ENCODE measurements at places on chromosomes 2 and 18.
A peak's percentile ranks its signal among the peaks of the same experiment; 100 is the strongest.

GRCh38 chr2:6139916-6140315 is 447.7 kb downstream of the SOX11 start:
- DNase-seq: no peak

DNA sequence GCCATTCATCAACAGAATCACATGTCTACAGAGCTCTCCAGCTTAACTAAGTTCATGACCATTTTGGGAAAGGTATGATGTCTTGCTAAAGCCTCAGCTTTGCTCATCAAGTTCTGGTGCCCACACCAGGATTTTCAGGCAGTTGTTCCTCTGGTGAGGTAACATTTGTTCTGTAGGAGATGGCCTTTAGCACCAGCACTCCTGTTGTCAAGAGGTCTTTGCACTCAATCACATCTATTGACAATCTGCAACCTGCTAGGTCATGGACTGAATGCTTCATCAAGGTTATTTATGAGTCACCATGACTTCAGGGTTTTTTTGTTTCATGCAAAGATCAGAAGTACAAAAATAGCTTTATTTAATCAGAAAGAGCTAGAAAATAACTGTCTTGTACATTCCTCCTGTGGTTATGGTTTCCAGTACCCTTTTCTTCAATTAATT is 36.6 kb upstream of the VIT start:
- DNase-seq: peak; percentile 9

- no peak for DNase-seq
These were observed 15.5 kb downstream of the LAMA1 start for GRCh38 chr18:7102131-7102530.

DNA sequence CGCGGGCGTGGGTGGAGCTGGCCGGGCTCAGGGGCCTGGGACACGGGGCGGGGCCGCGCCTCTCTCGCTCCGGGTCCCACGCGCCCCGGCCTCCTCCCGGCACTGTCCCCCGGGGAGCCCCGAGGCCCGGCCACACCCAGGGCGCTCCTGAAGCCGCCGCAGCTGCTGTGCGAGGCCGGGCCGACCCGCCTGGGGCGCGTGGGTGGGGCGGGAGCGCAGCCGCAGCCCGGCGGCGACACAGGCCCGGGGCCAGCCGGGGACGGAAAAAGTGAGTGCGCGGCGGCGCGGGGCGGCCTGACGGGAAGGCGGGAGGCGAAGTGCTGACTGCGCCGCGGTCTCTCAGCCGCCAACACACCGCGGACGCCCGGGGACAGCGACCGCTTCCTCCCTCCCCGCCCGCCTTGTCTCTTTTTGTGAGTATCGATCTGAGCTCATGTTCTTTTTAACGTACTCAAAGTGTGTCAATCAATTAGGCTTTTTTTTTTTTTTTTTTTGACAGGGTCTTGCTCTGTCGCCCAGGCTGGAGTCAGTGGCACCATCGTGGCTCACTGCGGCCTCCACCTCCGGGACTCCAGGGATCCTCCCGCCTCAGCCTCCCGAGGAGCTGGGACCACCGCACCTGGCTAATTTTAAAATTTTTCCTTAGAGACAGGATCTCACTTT is 14.5 kb downstream of the PDCD1 start:
- peak; percentile 79 for DNase-seq

DNA sequence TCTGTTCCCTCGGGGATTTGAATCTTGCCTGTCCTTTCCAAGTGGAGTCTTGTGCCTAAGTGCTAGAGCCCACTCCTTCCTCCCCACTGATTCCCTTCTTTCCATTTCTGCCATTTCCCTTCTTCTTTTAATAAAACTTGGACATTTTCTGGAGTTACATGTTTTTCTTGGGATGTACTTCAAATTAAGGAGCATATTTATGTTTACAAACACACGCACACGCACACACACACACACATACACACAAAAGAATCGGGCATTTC is 154.2 kb downstream of the TGIF1 start:
- DNase-seq: no peak

- DNase-seq: peak; percentile 1
These were observed 25.3 kb downstream of the FSHR start for GRCh38 chr2:49129034-49129433.

- no peak for DNase-seq
These were observed 4.2 kb downstream of the ADCY3 start for GRCh38 chr2:24915796-24916195.

DNA sequence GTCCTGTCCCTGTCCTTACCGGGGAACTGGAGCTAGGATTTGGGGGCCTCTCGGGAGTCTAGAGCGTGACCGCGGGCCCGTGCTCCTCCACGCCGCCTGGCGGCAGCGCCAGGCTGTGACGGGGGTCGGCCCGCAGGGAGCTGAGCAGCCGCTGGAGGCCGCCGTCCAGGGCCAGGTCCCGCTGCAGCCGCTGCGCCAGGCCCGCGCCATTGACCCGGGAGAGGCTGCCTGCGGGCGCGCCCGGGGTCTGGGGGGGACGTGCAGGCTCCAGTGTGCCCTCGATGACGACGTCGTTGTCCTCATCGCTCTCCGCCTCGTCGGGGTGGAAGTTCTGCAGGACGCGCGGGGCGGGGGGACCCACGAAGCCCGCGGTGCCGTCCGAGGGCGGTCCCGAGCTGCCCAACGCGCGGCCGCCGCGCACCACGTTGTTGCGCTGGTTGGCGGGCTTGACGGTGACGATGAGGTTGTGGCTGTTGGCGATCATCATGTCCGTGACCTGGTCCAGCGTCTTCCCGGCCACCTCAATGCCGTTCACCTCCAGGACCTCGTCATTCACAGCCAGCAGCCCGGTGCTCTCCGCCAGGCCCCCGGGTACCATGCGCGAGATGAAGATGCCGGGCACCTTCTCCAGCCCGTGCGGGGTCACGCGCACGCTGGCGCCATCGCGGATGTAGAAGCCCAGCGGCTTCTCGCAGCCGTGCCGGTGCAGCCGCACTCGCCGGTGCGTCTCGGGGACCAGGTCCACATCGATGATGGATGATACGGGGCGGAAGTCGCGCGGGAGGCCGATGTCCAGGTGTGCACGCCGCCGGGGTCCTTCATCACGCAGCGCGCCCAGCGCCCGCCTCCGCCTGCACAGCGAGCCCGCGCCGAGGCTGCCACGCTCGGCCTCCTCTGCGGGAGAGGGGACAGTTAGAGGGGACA is 50.9 kb downstream of the ADNP2 start:
- DNase-seq: peak; percentile 12

GRCh38 chr18:24770311-24771024 is 310.0 kb downstream of the HRH4 start:
- DNase-seq: no peak

- DNase-seq: peak; percentile 2
These were observed 2.6 kb downstream of the UGT1A10 start for GRCh38 chr2:233638836-233639235.

DNA sequence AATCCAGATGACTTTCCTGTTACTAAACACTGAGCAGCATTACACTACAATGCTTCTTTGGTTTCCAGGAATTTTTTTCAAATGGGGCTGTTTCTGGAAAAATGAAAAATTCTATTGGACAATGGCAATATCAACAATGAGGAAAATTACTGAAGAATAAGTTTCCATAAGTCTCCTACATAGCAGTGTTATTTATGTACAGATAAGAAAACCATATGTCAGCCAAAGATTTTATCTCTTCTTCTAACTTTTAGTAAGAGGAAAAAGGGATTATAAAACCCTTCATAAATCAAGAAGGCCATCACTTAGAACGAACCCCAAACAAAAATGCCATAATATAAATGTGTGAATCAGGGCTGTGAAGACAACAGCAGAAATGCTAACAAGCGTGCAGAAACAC is 31.6 kb upstream of the NOSTRIN start:
- DNase-seq: no peak

DNA sequence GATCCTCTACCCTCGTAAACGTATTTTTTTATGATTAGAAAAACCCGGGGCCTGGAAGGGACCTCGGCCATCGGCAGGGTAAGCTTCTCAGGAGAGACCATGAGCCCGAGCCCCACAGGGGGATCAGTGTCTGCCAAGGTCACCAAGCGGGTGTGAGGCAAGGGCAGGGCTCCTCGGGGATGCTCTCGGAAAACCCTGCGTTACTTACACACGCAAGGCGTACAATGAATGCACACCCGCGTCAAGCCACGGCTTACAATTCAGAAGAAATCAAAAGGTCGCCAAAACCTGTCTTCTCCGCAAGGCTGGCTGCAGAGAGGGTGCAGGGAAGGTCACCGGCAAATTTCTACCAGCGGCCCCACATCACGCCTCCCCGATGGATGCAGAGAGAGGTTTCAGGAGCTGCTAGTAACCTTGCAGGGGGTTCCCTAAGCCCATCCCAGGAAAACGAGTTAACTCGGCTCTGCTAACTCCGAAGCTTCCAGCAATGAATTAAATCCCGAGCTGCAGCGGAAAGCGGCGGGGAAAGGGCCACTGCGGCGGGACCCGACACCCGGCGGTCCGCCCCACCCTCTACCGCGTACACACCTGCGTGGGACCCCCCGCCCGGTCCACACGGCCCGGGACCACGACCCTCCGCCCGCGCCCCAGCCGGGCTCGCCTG is 638 bp downstream of the ST3GAL5 start:
- peak; percentile 11 for DNase-seq

GRCh38 chr18:3706279-3707097 is 256.5 kb downstream of the TGIF1 start:
- no peak for DNase-seq

- no peak for DNase-seq
These were observed 136.7 kb upstream of the SATB2 start for GRCh38 chr2:199594443-199594842.

DNA sequence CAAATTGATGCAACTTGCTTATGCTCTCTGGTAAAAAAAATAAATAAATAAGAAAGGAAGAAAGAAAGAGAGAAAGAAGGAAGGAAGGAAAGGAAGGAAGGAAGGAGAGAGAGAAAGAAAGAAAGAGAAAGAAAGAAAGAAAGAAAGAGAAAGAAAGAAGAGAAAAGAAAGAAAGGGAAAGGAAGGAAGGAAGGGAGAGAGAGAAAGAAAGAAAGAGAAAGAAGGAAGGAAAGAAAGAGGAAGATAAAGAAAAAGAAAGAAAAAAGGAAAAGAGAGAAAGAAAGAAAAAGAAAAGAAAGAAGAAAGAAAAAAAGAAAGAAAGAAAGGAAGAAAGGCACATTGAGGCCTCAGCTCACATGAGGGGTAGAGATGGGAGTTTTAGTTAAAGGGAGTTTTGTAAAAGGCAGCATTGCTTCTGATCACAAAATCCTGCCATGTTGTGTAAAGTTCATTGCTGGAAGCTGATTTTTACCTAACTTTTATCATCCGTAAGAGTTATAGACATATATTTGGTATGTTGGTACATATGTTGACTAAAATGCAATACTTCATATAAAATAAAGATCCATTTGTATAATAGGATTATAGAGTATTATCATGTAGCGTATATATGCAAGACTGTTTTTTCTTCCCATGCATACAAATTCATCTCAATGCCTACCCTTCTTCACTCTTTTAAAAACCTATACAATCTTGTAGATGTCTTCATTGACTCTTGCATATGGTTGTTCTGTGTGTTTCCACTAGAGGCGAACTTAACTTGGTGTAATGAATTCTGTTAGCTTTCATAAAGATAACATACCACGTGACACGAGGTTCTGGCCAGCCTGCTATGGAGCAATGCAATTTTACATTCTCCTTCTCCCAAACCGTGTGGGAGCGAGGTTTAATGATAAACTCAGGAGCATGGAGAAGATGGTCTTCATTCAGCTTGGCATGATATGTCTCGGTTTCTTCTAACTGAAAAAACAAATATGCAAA is 32.8 kb downstream of the MYOM1 start:
- DNase-seq: no peak

- DNase-seq: no peak
These were observed 34.8 kb downstream of the PTPRM start for GRCh38 chr18:7601936-7602335.

DNA sequence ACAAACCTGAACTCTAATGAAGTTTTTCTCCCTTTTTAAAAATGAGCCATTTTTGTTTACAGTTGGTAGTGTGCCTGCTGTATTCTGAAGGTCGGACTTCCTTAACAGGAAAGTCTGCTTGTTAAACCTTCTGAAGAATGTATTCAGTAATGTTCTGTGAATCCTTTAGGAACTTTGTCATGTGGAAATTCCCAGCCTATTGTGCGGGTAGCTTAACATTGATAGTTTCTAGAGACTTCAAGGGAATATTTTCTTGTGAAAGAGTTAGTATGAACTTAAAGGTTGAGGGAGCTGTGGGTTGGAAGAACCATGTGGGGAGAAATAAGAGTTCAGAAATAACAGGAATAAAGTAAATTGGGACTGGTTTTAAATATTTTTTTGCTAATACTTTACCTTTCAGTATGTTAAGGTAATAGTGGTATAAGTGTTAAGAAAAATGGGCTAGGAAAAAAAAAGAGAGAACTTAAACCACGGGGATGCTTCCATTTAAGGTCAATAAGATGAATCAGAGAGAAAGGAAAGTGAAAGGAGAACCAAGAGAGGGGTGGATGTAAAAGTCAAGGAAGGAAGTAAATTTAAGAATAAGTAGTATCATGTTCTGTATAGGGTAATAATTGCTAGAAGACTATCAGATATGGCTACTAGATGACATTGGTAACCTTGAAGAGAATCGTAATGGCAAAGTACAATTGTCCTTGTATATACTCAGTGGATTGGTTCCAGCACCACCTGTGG is 90.5 kb downstream of the PMS1 start:
- peak; percentile 18 for DNase-seq

GRCh38 chr2:201320701-201321100 is 36.4 kb downstream of the FLACC1 start:
- no peak for DNase-seq

DNA sequence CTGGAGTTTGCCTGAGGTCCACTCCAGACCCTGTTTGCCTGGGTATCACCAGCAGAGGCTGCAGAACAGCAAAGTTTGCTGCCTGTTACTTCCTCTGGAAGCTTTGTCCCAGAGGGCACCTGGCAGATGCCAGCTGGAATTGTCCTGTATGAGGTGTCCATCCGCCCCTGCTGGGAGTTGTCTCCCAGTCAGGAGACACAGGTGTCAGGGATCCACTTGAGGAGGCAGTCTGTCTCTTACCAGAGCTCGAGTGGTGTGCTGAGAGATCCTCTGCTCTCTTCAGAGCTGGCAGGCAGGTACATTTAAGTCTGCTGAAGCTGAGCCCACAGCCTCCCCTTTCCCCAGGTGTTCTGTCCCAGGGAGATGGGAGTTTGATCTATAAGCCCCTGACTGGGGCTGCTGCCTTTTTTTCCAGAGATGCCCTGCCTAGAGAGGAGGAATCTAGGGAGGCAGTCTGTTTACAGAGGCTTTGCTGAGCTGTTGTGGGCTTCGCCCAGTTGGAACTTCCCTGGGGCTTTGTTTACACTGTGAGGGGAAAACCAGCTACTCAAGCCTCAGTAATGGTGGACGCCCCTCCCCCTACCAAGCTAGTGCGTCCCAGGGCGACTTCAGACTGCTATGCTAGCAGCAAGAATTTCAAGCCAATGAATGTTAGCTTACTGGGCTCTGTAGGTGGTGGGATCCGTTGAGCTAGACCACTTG is 34.7 kb downstream of the TFPI start:
- DNase-seq: no peak

- DNase-seq: no peak
These were observed 361.8 kb downstream of the RND3 start for GRCh38 chr2:150125708-150126107.

DNA sequence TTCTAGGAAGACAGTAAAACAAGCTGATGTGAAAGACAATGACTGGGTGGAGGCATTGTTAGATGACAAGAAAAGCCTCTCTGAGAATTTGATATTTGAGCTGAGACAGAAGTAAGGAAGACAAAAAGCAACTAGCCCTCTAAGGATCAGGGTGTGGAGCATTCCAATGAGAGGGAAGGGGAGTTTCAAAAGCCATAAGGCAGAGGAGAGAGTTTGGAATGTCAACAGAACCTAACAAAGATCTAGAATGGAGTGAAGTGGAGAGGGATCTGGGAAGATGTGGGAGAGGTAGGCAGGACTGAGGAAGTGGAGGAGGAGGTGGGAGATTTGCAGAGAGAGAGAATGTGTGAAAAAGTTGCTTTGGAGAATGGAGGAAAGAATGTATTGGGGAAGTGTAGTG is 17.3 kb upstream of the ASXL2 start:
- no peak for DNase-seq

- DNase-seq: peak; percentile 41
These were observed 25.0 kb downstream of the SERPINB8 start for GRCh38 chr18:63994783-63995399.
